Osteoblast (primary cell): ENCODE measurements at places on chromosomes 4 and X. TPM values are rescaled to one million over a fixed set of nuclear protein-coding genes. Genes with fewer than 3 reads are reported as not detected.

The MAGEH1 gene
- 25.0 and 29.8 TPM in 2 replicates for total RNA-seq

The ARR3 gene
- total RNA-seq = not detected in 2 replicates

The PPP1R2C gene
- not detected in 2 replicates for total RNA-seq

The SERPINA7 gene
- not detected in 2 replicates for total RNA-seq

The FAM236B gene
- total RNA-seq = not detected in 2 replicates

The CXorf65 gene
- not detected in 2 replicates for total RNA-seq

The KDR gene
- total RNA-seq = not detected in 2 replicates

The SLIT2 gene
- 35.8 and 35.9 TPM in 2 replicates for total RNA-seq

The NLGN3 gene
- total RNA-seq = 0.29 and 0.36 TPM in 2 replicates

The LRBA gene
- total RNA-seq = 63.6 and 67.3 TPM in 2 replicates

GRCh38 chrX:64427281-64427680 is 32.0 kb upstream of the MTMR8 start:
- DNase-seq = no peak

DNA sequence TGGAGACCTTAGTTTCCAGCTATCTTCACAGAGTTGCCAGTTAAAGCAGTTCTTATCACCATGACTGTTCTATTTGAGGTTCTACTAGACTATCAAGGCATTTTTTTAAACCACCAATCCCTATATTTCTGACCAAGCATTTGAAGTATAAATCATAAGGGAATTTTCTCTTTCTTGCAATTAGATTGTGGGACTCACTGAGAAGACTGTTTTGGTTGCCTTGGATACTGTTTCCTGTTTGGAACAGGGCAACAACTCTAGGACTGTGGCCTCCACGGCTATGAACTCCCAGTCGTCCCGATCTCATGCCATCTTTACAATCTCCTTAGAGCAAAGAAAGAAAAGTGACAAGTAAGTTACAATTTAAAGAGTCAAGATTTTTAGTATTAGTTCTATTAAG is 11.8 kb downstream of the KIF4A start:
- DNase-seq = no peak

- DNase-seq = no peak
Observed at GRCh38 chrX:19630228-19630627, 114.9 kb upstream of the MAP3K15 start.

DNA sequence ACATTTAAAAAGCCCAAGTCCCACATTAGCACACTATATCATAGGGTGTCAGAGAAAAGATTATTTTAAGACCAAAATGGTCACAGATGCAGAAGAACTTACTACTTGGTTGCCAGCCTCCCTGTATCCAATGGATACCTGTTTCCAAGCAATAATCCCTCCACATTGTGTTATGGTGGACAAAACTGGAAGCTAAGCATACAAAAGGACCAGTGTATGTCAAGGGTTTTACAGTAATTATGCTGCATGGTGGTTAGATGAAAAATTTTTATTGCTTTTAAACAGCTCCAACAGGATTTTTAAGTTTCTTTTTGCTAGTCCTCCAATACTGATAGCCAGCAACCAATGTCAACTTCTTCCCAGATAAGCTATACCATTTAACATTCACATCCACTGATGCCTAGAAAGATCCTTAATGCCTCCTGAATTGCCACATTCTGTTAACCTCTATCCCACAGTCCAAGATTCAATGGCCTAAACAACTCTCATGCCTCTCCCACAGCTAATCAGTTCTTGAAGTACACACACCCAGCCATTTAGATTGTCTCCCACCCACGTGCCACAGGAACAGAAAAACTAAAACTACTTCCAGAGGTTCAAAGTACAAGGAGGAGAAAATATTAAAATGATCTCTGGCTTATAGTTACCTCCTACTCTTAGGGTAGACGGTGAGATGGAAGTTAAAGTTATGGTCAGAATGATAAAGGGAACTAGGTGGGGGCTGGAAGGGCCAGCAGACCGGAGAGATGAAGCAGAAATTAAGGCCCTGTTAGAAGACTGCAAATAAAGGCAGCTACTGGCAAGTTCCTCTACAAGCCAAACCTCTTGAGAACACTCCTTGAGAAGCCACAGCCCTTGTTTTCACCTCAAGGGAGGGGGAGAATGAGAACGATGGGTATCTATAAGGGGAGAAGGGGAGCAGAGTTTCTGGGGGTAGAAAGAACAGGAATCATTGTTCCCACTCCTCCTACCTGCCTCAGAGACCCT is 5.5 kb downstream of the MED14 start:
- no peak for DNase-seq

- DNase-seq = no peak
Observed at GRCh38 chr4:123997776-123998449, 601.3 kb downstream of the SPRY1 start.

DNA sequence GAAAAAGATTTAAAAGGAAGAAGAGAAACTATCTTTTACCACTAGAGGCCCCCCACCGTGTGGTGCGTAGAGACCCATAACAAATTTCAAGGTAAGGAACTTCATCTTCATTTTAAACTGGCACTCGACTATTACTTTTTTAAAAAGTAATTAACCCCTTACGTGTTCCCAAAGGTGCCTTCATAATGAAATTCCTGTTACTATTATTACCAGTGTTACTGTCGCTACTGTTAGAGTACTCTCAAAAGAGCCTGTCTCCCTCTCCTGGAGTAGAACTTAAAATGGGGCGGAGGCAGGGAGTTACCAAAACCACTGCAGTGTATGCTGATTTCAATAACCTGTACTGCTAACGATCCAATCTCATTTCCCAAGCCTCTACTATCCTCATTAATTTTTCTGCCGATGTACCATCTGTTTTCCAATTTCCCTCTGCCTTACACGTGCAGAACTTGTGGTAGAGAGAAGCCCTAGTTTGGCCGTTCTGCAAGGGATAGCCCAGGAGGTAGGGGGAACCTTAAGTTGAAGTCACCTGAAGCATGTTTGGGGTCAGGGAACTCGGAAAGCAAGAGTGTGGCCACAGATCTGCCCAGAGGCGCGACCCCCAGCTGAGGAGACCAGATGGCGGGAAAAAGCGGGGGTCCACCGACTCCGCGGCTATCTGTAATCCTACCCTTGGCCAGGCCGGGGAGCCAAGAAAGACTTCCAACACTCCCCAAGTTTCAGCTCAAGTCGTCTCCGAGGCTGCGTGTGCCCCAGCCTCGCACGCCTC is 720 bp upstream of the STK26 start:
- peak; percentile 69 for DNase-seq

DNA sequence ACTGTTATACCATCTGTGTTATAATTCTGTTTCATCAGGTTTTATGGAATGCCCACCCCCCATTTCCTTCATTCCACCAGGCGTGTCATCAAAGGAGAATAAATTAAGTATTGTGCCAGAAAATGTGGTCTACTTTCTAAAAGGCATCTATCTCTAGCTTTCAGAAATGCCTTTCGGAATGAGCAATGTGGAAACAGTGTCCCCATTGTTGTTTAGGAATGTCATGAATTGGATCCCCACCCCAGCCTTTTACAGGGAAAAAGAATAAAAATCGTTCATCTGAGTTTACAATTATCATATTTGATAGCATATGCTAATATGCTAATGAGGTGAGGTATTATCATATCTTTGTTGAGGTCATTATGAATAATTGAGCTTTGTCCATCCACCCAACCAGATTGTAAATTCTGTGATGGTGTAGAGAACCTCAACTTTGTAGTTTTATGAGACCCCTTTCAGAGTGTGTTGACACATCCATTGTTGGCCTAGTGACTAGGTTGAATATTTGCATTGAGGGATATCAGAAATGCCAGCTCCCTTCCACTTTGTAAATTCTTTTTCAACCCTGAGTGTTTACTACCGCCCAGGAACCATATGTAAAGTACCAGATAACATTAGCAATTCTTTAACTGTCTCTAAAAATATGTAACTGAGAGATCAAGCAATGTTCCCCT is 56.2 kb upstream of the CCDC160 start:
- DNase-seq = no peak

GRCh38 chr4:15783676-15784075 is 5.5 kb downstream of the CD38 start:
- no peak for DNase-seq

- DNase-seq = peak; percentile 72
Observed at GRCh38 chr4:7980036-7980435, 40.4 kb upstream of the AFAP1 start.

DNA sequence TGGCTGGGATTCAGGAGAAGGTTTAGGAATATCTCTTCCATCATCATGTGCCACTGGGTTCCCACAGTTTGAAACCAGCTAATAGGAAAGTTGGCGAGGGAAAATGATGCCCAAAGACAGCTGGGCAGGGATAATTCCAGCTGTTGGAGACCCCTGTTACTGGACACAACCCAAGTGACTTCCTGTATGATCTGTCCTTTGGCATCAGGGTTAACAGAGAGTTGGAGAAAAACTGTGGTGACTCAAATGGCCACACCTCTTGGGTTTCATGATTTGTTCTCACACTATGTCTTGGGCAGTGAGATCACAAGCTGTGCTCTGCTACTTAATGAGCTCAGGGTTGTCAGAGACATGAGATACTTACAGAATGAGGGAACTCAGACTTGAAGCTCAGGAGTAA is 3.8 kb downstream of the FGF16 start:
- DNase-seq = peak; percentile 89

DNA sequence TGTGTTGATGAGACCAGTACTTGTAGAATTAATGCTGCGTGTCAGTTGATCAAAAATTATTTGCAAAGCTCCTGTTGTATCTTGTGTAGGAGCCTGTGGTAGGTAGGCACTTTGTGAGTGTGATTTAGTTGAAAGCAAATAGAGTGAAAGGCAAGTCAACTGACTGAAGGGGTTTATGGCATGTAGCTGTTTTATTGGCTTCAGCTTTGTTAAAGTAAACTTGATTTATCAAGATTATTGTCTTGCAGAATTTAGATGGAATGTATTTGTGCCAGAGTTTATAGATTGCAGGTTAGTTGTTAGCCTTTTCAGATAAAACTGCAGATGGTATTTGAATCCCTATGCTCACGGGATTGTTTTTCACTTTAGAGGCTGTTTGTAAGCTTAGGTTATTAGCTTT is 128.0 kb downstream of the FRAS1 start:
- DNase-seq = no peak

- DNase-seq = peak; percentile 17
Observed at GRCh38 chr4:3268395-3269104, 19.6 kb downstream of the MSANTD1 start.

- no peak for DNase-seq
Observed at GRCh38 chrX:119235051-119235511, 1.0 kb upstream of the PGRMC1 start.

- DNase-seq = no peak
Observed at GRCh38 chr4:89855236-89855635, 18.3 kb upstream of the SNCA start.

- no peak for DNase-seq
Observed at GRCh38 chrX:110944311-110944750, 148.7 kb upstream of the CHRDL1 start.

GRCh38 chrX:9074326-9074725 is 40.4 kb upstream of the FAM9B start:
- DNase-seq = no peak
